ENCODE measurements at places on chromosomes 2 and 18.

DNA sequence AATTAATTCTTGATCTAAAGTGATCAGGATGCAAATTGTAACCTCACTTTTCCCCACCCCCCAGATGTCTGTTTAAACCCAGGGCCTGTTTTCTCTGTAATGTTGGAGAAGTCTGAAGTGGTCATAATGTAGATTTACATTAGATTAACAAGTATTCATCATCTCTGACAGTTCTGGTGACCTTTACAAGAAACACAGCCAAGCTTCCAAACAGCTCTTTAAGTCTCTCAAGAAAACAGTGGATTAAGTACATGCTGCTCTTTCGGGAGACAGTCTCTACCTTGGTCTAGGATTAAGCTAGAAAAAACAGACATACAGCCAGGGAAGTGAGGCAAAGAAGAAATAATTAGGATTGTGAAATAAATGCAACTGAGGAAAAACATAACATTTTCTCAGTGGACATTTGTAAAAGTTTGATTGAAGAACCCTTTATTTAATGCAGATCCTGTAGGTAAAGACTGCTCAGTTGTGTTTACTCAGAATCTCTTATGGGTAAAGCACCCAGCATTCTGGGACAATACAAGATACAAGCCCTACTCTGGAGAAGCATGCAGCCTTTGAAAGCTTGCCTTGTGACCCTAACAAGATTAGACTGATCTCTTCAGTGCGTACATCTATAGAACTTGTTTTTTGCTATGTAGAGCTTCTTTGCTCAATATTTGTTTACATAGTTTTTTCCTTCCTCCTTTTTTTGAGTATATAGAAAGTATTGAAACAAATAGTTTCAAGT is 203.9 kb downstream of the PHLPP1 start:
- no peak for DNase-seq

GRCh38 chr18:49880661-49881060 is 67.3 kb upstream of the ACAA2 start:
- no peak for DNase-seq

- no peak for DNase-seq
Measured at GRCh38 chr2:25912851-25913695, 34.8 kb upstream of the ASXL2 start.

GRCh38 chr2:226652369-226652768 is 147.3 kb downstream of the IRS1 start:
- DNase-seq: no peak

DNA sequence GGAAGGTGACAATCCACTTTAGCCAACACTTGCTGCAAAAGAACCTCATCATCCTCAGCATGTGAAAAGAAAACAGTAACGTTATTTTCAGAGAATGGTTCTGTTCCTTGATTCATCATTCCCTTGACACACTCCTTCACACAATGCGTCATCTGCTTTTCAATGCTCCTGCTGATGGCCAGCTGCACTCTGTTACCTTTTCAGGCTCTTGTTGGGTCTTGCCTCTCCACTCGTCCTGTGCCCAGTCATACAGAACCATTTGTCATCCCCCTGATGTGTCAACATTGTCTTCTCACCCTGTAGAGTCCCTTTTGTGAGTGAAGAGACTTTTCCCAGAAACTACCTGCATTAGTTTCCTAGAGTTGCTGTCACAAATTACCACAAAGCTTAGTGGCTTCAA is 12.2 kb upstream of the DTNA start:
- no peak for DNase-seq

DNA sequence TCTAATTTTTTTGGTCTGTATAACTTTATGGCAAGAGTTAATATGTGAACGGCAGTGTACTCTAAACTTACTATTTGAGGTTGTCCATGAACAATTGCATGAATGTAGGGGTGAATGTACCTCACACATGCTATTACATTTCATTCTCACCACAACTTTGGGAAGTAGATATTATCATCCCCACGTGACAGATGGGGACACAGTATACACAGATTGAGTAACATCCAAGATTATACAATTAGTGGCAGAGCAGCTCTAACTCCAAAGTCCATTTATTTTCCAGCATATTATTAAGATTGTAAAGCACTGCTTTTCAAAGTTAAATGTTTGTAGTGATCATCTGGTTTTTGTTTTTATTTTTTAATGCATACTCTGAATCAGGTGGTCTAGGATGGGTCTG is 622.1 kb upstream of the ZEB2 start:
- no peak for DNase-seq

DNA sequence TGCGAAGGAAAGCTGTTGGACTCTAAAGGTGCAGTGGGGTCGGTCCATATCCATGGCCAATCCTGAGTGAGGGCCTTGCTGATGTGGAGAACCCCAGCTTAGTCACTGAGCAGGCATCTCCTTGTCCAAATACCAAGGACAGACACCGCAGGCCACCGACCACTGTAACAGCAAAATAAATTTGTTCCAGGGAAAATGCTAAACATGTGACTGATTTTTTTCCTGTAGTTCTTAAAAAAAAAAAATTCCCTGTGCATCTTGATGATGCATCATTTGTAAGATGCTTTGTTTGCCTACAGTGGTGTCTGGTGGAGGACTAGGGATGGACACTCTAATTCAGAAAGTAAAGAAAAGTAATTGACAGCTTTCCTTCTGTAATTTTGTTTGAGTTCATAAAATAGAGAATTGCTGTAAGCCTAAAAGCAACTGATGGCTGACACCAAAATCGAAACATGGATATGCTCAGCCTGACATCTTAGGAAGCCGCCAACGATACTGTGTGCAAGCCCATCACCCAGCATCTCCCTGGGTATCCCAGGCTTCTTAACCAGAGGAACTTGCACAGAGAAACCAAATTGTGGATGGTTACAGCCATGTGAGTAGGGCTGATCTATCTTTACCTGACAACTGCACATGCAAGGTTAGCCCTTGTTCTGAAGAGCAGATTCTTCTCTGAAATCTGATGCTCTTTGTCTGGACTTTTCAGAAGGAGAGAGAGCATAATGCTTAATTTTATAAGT is 188.6 kb downstream of the ARL4C start:
- peak; percentile 12 for DNase-seq

- DNase-seq: no peak
Measured at GRCh38 chr2:45649462-45649857, 2.0 kb upstream of the PRKCE start.

DNA sequence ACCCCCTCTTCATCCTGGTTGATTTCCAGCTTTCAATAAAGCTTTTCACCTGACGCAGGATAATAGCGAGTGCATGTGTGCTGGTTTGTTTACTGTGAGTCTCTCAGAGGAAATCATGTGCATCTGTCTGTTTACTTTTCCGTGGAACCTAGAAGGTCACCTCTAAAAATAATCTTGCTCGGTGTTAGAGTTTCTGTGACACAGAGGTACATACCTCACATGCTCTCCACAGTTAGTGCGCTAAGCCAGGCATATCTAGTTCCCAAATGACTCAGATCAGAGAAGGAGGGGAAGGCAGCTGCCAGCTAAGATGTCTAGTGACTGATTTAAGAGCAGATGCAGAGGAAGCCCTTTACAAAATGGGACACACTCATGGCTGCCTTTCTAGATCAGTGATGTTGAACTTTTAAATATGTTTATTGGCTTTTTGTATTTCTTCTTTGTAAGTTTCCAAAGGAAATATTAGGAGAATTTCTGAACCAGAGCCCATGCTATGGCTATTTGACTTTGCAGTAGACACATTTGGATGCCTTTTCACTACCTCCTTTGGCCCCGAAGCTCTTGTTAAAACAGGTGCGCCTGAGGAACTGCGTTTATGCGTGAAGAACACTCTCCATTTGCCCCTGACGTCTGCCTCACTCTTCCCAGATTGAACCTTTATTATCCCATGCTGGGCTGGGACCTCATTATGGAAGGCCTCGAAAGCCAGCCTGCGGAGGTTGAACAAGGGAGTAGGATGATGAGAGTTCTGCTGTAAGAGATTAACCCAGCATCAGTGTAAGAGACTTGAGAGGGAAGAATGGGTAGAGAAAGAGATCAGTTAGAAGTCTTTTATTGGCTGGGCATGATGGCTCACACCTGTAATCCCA is 145.6 kb downstream of the FAM161A start:
- no peak for DNase-seq

- no peak for DNase-seq
Measured at GRCh38 chr2:136254681-136255080, 136.7 kb upstream of the CXCR4 start.

- no peak for DNase-seq
Measured at GRCh38 chr18:60060578-60060977, 160.8 kb downstream of the PMAIP1 start.

DNA sequence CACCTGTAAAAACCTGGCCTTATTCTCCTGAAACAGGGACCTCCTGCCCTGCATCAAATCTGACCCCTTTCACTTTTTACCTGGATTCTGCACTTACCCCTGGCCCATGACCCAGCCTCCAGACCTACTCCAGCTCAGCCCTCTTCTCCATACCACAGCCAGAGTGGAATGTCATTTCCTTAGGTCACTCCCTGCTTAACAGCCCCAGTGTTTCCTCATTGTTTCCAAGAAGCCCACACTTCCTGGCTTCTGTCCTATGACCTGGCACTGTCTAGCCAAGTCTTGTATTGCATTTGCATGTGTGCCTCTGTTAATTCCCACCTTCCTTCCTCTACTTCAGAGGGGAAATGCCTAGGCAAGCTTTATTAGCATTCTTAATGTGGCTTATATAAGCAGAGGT is 51.4 kb upstream of the TRIB2 start:
- DNase-seq: no peak

GRCh38 chr2:98729652-98730051 is 1.3 kb downstream of the MGAT4A start:
- DNase-seq: no peak

- no peak for DNase-seq
Measured at GRCh38 chr2:105645031-105645937, 99.4 kb upstream of the NCK2 start.

DNA sequence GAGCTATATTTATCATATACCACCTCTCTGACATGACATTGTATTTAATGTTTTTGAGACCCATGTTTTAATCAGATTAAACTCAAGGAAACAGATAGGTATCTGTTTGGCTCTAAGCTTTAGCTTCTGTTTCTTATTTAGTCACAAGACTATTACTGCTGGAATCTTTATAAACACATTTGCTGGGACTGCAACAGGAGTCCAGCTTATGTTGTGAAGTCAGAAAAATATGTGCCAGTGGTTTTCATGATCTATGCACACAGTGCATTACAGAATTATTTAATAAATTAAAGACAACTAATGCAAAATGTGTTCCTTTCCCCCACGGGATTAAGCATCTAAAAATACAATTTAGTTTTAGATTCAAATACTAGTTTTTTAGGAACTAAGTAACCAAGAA is 338.9 kb downstream of the ZEB2 start:
- no peak for DNase-seq

- DNase-seq: no peak
Measured at GRCh38 chr2:230777721-230778120, 65.1 kb downstream of the CAB39 start.

DNA sequence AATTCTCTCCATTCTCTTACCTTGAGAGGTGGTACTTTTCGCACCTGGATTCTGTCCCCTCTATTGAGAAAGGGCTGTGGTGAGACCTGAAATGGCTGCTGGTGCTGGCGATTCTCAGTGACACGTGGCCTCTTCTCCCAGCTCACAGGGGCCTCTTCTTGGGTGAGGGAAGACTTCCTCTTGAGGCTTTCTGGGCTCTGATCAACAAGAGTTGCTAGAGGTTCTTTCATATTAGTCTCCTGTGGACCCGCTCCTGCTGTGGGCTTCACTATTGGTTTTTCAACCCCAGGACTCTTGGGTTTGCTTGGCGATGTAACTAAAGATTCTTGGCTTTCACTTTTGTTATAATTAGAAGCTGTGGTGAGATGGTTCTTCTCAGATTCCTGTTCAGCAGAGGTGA is 76.3 kb upstream of the DTNB start:
- DNase-seq: no peak

DNA sequence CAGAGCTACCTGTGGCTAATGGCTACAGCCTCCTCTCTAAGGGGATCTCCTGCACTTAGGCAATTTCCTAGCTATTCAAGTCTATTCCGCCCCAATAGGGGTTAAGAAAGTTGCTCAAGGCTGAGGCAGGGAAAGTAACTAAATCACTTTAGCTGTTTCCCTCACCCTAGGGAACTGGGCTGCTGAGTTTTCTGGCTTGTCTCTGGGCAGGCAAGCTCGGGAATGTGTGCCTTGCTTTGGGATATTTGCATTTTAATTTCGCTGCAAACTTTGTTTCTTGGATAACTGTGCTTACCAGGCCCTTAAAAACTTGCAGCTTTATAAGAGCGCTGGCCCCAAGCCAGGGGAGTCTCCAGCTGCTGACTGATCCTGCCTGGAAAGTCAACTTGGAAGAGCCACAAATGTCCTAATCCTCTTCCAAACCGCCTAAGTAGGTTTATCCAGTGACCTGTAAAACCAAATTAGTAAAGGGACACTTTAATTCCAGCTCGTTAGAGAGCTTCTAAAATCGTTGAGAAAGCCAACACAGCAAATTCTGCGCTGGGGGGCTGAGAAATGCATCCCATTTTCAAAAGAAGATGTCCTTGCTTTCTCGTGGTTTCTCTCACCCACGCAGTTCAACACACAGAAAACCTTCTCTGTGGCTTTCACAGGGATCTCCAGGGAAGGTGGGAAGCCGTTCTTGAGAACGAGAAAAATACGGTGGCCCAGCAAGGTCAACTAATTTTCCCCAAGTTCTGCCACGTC is 59.5 kb upstream of the SP3 start:
- DNase-seq: no peak

GRCh38 chr18:36889321-36889720 is 60.4 kb downstream of the KIAA1328 start:
- DNase-seq: no peak

Data from posterior cingulate gyrus (tissue), 11 donors.